ENCODE measurements at places on chromosomes 4 and X.

DNA sequence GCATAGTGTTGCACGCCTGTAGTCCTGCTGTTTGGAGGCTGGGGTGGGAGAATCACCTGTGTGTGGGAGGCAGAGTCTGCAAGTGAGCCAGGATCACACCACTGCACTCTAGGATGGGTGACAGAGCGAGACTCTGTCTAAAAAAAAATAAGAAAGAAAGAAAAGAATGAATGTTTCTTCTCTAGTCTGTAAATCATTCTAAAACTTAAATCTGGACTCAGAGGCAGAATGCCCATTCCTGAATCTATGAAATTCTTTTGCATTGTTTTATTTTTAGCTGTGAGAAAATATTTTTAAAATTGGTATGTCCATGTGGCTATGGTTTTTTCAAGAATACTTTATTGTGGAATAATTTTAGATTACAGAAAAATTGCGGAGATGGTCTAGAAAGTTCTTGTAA, 49.3 kb downstream of the RAPGEF2 start:
- no peak for DNase-seq

GRCh38 chr4:55437356-55437796, 41.6 kb downstream of the TMEM165 start:
- DNase-seq: no peak

GRCh38 chr4:108036213-108036612, 46.5 kb downstream of the HADH start:
- peak; percentile 88 for DNase-seq

DNA sequence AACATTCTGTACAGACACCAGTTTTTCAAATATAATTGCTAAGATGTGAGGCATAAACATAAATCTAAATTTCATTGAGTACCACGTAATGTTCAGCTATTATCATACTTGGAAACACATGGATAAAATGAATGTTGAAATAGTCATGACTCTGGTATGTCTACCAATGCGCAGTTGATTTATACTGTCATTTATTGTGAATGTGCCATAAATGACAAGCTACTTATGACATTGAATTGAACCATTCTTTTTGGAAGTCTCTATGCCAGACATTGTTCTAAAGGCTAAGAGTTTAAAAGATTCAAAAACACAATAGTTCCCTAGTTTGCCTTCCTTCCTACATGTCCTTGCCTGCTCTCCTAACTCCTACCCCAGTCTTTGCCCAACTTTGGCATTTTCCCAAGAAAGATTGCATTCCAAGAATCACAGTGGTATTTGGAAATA, 96.6 kb upstream of the DMD start:
- DNase-seq: no peak

DNA sequence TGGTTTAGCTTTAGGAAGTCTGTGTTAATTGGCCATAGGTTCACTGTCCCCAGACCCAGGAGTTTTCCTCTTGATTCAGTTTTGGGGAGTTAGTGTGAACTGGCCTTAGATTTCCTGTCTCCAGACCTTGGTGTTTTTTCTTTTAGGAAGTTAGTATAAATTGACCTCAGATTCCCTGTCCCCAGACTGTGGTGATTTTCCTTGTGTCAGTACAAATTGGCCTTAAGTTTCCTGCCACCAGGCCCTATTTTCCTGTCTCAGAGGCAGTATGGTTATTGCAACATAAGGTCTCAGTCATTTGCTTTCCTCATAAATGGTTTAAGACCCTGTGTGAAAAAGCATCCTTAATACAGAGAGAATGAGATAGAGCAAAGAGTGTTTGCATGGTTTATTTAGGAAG, 595.8 kb downstream of the NLGN4X start:
- no peak for DNase-seq

- peak; percentile 49 for DNase-seq
Measured at GRCh38 chrX:9677098-9677739, 88.4 kb downstream of the GPR143 start.

GRCh38 chrX:40006106-40007017, 91.4 kb downstream of the BCOR start:
- peak; percentile 55 for DNase-seq

Measured in activated naive CD4-positive, alpha-beta T cell treated with anti-CD3 and anti-CD28 coated beads, Interleukin-2, amount 10 ng/mL, durations not matched to agents 7 days and 5 days (primary cell).